Activated naive CD4-positive, alpha-beta T cell treated with anti-CD3 and anti-CD28 coated beads, Interleukin-2, amount 50 U/mL, for 72 hours (primary cell): ENCODE measurements at places on chromosomes 4 and X.

GRCh38 chr4:71241501-71242288, 97.1 kb upstream of the SLC4A4 start:
- no peak for DNase-seq

DNA sequence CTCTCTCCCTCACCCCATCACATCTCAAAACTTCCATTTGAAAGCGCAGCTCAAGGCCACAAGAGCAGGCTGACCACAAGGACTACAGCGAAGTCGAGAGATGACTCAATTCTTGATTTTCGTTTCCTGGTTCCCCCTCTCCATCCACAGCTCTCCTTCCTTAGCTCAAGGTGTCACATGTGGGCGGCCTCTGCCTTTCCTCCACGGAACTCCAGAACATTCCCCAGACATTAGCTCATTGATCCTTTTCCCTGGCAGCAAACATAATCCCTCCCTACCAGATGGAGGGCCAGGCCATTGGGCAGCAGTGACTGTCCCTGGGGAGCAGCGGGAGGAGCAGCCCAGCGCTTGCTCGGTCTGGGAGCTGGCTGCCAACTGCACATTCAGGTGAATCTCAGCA, 56.3 kb downstream of the CCDC149 start:
- no peak for DNase-seq

DNA sequence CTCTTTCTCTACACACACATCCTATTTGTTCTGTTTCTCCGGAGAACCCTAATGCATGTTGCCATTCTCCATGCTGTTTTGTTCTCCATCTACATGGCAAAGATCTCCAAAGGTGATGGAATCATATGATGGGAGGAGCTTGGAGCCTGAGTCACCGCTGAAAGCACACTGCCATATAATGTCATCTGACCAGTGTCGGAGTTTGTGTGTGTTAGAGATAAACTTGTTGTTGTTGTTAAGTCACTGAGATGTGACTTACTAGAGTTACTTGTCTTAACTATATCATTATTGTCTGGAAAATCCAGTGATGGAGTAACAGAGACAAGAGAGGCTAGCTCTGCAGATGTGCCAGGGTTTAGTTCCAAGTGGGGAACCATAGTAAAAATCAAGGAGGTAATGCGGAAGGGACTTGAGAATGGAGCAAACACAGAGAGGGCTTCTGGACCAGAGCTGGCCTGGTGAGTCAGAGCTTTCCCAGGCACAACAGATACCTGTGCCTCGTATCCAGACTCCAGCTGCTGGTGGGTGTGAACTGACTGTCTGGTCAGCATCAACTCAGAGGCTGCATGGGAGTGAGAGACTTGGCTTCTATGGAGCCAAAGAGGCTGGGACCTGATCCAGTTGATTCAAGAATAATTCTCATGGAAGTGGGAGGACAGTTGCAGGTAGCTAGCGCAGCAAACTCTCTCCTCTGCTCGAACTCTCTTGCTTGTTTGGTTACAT, 30.6 kb upstream of the CCKAR start:
- no peak for DNase-seq

DNA sequence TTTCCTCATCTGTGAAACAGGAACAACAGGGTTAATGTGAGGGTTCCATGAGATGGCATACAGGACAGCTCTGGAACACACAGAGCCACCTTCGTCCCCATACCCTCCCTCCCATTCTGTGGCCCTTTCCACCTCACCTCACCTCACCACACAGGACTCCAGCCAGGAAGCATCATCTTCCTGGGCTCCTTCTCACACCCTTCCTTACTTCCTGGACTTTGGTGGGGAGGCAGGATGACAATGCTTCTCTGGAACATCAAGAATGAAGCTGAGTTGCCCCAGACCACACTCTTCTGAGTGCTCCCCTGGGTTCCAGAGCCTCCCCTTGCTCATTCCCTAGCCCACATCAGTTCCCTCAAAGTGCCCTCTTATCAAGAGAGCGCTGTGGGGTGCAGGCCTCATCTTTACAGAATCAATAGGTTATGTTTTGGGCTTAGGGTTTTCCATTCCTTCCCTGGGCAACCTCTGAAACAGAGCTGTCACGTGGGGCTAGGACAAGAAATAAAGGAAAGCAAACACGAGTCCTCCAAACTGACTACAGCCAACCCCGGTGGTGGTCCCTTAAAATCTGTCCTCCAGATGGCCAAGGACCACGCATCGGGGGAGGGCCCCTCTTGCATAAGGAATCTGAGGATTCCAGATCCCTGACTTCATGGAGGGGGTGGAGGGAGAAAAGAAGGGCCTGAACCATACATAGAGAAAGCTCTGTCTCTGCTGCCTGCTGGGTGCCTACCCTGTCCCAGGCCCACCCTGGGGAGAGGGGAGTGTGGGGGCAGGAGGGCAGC, 74.4 kb upstream of the ATP6AP2 start:
- no peak for DNase-seq

GRCh38 chr4:40685300-40685699, 55.6 kb upstream of the RBM47 start:
- no peak for DNase-seq
